ENCODE measurements at places on chromosomes 13 and 19.

DNA sequence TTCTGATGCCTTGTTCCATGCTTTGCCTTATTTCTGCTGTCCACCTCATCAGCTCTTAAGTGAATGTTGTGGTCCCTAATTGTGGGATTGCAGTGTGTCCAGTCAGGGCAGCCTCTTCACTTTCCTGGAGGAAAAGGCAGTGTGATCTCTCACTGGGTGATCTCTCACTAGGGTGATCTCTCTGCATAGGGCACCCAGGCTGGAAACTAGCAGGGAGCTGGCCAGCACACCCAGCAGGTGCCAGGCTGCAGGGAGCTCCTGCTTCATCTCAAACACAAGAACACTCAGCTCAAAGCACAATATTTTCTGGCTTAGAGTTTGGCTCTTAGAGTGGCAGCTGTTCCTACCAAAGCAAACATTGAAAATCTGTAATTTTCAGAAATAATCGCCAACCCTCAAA is 36.5 kb upstream of the TSHZ3 start:
- DNase-seq, result no peak

DNA sequence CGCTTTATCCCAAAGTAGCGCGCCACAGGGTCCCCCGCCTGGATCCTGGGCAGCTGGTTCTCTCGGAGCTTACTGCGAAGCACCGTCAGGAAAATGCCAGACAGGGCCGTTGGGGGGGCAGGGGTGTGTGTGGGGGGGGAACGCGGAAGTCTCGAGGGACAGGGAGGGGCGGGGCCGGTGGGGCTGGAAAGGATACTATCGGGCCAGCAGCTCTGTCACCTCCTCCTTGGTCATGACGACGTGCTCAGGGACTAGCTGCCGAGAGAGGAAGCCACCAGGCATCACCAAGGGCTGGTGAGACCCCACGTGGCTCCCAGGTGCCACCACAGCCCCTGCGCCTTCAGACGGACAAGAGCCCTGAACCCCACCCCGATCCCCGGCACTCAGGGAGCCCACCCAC is 5.3 kb downstream of the POLR2E start:
- DNase-seq, result no peak

DNA sequence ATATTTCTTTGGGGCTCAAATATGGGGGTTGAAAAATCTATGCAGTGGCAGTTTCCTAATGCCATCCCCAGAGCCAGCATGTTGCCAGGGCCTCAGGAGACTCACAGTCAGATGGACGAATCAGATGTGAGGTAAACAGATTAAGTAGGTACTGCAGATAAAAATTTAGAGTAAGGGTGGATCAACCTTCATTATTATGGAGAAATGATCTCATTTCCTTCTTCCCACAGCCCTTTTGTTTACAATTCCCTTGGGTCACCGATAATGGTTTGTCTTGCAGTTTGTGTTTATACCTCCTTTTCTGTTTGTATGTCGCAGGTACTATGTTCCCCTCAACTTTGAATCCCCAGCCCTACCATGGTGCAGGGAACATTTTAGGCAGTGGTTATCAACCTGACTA is 20.0 kb downstream of the DIAPH3 start:
- no peak for DNase-seq

DNA sequence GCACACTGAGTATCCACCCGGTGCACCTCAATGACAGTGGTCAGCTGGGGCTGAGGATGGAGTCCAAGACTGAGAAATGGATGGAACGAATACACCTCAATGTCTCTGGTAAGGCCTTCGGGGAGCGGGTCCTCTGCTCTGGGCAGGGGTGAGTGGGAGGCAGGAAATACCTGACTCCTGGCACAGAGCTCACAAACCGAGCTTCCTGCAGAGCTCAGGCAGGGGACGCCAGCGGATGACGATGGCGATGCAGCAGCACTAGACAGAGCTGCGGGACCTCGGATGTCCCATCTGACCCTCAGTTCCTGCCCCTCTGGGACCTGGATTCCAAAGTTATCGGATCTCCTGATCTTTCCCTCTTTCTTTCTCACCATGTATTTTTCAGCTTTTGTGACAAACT is 3.8 kb downstream of the CD22 start:
- DNase-seq, result no peak

DNA sequence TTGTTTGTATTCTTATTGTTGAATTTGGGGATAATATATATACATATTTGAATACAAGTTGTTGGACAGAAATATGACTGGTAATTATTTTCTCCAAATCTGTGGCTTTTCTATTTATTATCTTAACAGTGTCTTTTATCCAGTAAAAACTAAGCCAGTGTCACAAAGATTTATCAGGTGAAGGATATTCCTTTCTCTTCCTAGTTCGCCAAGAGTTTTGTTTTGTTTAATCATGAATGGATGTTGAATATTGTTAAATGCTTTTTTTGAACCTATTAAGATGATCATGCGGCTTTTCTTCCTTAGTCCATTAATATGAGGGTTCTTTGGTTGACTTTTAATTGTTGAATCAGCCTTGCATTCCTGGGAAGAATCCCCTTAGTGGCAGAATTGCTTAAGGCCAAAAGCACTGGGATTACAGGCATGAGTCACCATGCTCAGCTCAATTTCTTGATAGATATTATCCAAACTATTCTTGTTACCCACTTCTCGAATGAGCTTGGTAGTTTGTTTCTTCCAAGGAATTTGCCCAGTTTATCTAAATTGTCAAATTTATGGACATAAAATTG is 53.3 kb downstream of the TEX26 start:
- no peak for DNase-seq

GRCh38 chr19:57338877-57339276 is 12.2 kb upstream of the ZNF304 start:
- DNase-seq, result no peak

DNA sequence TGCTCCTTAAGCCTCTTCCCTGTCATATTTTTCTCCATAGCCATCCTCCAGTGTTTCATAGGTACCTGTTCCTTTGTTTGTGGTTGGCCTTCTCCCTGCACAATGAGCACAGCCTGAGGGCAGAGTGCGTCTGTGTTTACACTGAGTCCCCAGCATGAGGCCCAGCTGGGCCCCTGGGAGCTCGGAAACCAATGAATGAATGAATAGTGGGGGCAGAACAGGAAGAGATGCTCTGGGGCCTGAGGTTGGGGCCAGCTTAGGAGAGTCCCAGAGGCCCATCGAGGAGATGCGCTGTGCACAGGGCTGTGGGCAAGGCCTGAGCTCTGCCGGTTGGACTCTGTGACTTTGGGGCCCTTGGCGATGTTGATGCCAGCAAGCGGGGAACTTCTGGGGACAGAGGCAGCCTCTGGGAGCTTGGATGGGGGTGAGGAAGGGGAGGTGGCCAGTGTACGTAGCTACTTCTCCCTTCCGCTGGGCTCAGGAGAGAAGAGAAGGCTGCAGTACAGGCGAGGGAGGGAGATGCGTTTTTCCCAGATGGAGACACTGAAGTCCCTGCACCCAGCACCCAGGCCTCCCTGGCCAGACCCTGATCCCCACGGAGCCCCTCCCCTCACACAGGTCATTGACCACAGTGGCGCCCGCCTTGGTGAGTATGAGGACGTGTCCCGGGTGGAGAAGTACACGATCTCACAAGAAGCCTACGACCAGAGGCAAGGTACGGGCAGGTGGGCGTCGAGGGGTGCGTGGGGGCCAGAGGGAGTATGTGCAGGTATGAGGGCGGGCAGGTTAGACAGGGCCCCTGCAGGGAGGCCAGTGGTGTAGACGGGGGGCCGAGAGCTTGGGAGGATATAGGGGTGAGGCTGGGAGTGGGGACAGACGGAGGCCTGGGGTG is 5.1 kb downstream of the TBCB start:
- DNase-seq, result no peak

DNA sequence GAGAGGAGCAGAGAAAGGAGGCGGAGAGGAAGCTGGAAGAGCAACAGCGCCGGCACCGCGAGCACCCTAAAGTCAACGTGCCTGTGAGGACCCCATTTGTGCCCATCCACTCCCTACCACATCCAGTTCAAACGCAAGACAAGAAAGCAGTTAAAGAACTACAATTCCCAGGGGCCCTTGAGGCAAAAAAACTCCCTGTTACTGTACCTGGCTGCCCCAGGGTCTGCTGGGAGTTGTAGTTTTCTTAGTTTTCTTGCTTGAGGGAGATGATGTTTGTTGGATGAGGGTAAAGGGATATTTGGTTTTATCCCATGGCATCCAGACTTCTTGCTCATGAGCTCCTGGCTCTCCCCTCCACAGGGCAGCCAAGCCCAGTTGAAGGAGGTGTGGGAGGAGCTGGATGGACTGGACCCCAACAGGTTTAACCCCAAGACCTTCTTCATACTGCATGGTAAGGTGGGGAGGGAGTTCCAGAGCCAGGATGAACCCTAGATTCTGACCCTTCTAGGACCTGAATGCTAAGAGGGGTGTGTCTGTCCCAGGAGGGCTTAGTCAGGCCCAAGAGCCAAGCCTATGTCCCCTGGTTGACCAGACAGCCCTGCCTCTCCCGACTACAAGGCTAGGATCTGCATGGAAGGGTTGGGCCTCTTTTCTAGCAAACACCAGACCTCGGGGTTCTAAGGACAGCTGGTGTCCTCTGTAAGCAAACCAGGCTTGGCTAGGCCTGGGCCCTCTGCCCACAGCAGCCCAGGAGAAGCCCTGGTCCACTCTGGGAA is 13.2 kb downstream of the NUCB1 start:
- no peak for DNase-seq

- DNase-seq, result no peak
These were observed 2.9 kb downstream of the CDC16 start for GRCh38 chr13:114237415-114238112.

- no peak for DNase-seq
These were observed 168.9 kb downstream of the PTPRS start for GRCh38 chr19:5171711-5172110.

DNA sequence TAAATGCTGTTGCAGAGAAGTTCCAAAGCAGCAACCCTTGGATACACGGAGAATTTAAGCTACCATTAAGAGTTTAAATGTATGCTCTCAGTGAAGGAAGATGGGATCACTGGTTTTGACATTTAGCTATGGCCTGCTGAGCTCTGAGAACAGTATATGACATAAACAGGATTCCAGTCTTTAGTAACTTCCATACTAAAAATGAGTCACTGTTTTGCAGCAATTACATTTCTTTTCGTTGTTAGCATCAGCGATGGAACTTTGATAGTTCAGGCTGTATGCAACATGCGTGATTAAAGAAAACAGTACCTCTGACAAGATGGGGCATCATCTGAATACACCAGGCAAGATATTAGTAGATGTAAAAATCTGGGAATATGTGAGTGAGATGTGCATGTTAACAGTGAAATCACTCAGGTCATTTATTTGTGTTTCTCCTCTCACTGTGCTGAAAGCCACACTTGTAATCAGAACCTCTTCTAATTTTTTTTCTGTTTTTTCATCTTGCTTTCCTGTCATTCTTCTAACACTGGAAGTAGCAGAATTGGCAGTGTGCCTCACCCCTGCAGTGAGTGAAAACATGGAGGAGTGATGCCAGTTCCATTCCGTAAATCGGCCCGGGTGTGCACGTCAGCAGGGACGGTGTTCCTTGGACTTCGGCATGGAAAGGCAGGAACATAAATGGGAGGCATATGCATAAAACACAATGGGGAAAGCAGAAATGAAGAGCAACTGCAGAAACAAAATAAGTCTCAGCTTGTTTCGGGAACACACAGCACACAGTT is 361.5 kb downstream of the OXGR1 start:
- no peak for DNase-seq

DNA sequence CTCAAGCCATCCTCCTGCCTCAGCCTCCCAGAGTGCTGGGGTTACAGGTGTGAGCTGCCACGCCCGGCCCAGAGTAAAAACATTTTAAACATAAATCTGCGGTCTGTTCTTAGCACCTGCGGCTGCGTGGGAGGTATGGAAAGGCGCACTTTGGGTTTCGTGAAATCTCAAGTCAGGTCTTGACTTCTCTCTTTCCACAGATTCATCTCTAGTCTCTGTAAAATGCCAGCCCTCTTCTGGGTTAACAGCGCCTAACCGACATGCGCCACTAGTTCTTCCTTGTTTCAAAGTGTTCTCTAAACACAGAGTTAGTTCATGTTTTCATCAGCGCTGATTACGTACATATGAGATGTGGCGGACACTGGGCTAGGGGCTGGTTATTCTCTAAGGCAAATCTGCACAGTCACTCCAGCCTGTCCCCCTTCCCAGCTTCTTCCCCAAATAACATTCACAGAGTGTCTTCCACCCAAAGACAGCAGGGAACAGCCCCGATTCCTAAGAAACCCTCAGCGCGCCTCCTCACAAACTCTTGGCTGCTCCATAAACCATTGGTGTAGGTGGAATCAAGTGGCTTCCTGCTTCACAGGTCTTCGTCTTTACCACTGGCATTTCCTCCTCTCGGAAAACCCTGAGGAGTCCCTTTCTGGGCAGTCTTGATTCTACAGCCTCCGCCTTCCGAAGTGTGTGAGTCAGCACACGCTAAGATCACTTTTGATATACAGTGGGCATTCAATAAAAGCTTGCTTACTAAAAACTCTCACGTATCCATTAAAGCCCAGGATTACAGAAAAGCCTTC is 1.4 kb downstream of the PARP4 start:
- DNase-seq, result no peak

DNA sequence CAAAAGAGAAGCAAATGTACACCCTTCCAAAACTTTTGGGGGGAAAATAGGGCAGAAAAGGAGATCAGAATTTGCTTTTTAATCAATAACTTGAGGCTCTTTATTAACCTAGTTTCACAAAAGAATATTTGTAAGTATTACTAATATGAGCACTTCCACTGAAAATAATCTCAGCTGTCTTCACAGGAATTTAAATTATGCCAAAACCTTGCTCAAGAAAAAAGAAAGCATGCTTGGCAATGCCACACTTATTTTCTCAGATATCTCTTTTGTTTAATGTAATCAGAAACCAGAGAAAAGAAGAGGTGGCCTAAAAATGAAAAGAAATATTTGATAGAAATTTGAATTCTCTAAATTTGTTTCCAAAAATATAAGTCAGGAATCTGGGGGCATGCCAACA is 234.9 kb upstream of the GPC6 start:
- no peak for DNase-seq

DNA sequence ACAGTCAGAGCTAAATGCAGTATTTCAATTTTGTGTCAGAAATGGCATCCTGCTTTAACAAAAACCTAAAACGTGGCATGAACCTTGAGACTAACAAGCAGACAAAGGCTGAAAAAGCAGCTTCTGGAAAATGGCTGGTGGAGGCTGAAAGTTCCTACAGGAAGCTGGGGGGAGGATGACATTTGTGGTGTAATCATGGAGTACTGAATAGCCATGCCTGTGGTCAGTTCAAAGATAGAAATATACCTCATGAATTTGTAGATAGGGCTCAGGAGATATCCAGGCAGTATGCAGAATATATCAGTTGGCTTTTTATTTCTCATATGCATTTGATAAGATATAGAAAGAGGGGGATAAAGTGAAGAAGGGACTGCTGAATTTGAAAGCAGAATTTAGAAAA is 181.7 kb downstream of the UQCRFS1 start:
- DNase-seq, result no peak
